Effector memory CD4-positive, alpha-beta T cell (primary cell): ENCODE measurements at places on chromosomes 16 and 17.

GRCh38 chr17:70314096-70314495 is 144.8 kb downstream of the KCNJ2 start:
- DNase-seq = no peak

- no peak for DNase-seq
These were observed 16.2 kb upstream of the PSMD7 start for GRCh38 chr16:74280448-74280847.

GRCh38 chr16:81567987-81568748 is 123.6 kb downstream of the CMIP start:
- DNase-seq = no peak

DNA sequence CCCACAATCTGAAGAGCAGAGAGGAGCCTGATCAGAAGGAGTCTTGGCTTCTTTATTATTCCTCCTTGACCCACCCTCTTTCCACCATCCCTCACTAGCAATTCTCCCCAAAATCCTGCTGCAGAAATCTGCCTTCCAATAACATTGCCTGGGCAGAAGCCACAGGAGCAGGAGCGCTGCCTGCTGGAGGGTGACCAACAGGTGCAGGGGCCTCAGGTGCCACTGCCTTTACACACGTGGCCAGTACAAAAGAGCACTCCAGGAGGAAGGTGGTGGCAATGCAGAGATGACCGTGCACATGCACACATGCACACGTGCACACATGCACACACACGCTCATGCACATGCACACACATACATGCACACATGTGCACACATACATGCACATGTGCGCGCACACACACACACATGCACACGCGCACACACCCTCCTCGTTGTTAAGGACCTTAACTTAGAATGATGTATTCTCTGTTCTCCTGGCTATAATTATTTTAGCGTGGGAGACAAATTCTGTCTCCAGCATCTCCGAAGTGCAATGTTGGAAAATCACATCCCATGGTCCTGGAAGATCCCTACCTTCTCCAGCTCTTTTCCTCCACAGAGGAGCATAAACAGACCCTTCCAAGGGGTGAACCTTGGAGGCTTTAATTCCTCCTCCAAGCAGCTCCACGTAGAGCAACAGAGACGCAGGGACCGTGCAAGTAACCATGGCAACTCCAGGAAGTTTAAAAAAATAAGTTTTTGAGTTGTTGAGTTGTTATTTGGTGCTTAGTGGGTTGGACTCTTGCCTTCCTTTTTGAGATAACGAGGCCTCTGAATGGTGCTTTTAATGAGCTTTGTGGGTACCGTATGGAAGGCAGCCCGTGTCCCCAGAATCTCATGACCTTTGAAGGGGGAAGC is 12.6 kb downstream of the RBFOX3 start:
- no peak for DNase-seq

- no peak for DNase-seq
These were observed 39.7 kb downstream of the BRCA1 start for GRCh38 chr17:43085474-43085873.

GRCh38 chr17:40168262-40168832 is 8.9 kb upstream of the RAPGEFL1 start:
- DNase-seq = no peak

DNA sequence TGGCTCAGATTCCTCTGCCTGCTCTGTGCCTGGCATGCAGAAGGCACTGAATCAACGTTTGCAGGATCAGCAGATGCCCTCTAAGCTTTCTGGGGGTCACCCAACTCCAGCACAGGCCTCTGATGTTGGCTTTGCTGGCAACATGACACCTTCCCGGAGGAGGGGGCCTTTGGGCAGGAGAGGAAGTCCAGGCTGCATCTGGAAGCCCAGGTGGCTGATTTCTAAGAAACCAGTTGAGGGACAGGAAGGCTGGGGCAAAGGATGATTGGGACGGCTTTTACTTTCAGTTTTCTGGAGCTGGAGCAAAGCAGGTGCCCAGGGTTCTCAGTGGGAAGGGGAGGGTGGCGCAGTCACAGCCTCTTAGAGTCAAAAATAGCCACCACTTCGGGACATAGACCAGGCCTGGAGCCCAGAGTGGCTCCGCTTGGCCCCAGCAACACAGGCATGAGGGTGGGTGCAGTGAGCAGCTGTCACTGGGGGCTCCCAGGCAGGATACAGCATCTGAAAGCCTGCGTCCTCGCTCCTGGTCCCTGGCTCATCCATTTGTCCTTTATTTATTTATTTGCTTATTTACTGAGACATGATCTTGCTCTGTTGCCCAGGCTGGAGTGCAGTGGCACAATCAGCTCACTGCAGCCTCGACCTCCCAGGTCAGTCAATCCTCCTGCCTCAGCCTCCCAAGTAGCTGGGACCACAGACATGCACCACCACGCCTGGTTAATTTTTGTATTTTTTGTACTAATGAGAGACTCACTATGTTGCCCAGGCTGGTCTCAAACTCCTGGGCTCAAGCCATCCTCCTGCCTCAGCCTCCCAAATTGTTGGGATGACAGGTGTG is 15.1 kb downstream of the SOCS1 start:
- DNase-seq = no peak

GRCh38 chr16:72985148-72985941 is 62.6 kb downstream of the ZFHX3 start:
- no peak for DNase-seq

DNA sequence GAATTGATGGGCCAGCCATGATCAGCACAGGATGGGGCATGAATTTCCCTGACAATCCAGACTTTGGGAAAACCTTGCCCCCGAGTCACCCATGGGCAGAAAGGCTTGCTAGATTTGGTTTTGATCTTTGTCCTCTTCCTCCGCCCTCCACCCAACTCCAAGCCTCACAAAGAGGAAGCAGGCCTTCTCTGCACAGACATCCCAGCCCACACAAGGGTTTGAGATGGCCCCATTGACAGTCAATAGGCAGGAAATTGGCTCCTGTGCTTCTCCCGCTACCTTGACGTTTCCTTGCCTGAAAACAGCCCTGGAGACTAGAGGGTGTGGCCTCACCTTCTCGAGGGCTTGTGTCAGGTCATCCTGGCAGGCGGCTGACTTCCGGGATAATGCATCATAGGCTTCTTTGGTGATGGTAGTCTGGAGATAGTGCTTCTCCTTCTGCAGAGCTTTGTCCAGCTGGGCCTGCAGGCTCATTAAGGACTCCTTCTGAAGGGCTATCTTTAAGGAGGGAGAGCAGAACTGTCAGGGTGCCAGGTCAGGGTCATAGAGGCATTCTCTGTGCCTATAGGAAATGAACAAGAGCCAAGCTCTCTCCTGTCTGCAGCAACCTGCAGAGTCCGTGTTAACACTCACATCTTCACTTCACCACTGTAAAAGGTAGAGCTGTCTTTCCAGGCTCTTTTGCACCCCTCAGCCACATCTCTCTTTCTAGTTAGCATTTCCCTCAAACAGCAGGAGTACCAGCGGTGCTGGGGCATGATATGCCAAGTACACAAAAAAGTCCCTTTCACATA is 32.2 kb downstream of the DHX38 start:
- DNase-seq = no peak

DNA sequence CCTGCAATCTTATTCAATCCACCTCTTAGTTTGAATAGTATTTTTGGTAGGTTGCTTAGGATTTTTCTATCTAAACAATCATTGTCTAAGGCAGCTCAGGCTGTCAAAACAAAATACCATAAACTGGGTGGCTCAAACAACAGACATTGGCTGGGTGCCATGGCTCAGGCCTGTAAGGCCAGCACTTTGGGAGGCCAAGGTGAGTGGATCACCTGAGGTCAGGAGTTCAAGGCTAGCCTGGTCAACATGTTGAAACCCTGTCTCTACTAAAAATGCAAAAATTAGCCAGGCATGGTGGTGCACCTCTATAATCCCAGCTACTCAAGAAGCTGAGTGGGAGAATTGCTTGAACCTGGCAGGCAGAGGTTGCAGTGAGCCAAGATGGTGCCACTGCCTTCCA is 126.7 kb downstream of the CYLD start:
- no peak for DNase-seq

DNA sequence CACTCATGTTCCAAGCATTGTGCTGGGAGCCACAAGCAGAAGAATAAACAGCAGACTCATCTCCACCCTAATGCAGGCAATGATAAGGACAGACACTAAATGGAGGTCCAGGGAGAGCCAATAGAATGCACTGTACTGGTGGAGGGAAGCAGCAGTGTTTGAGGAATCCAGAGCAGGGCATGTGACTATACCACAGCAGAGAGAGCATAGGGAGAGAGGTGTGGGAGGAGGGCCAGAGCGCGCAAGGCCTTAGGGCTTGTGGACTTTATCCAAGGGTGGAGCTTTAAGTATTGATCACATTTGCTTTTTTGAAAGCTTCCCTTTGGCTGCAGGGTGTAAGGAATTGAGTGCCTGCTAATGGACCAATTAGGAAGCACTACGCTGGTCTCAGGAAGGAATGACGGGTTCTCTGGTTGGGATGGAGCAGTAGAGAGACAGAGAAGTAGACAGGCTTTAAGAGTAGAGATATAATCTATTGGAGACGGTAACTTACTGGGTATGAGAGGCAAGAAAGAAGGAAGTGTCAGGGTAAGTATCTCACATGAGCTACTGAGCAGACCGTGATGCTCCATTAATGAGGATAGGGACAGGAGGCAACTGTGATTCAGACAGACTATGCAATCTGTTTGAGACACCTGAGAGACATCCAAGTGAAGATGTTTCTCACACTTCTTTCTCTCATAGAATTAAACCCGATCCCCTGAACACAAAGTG is 82.2 kb downstream of the MYO1D start:
- no peak for DNase-seq

DNA sequence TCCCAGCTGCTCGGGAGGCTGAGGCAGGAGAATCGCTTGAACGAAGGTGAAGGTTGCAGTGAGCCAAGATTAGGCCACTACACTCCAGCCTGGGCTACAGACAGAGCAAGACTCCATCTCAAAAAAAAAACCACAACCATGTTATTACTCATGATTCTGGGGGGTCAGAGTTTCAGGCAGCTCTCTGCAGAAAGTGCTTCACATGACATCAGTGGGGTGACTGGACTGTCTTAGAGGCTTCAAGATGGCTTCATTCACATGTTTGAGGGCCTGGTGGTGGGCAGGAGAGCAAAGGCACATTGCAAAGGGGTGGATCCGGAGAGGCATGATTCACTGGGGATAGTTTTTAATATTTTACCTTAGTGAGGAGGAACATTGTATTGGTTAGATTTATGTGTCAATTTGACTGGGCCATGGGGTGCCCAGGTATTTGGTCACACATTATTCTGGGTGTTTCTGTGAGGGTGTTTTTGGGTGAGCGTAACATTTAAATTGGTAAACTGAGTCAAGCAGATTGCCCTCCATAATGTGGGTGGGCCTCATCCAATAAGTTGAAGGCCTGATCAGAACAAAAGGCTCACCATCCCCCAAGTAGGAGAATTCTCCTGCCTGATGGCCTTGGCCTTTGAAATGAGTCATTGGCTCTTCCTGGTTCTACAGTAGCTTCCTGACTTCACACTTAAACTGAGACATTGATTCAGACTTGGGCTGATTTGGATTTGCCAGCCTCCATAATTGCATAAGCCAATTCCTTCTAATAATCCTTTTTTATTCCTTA is 109.8 kb downstream of the GOSR1 start:
- no peak for DNase-seq

GRCh38 chr16:77227745-77228144 is 28.5 kb downstream of the SYCE1L start:
- no peak for DNase-seq

DNA sequence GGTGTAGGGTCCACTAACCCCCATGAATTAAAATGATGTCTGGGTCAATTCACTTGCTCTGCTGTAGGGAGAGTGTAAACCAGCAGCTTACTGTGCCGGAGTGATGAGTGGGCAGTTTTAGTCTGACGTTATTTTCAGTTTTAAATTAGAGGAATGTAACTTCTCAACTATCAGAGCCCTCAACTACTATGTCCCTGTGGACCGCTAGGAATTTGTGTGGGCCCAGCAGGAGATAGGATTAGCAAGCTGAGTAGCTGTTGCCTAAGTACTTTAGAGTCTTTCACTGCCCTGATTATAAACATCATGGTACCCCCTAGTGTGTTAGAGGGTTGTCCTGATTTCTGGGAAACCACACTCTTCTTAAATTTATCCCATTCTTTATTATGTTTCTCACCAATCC is 11.4 kb downstream of the MARVELD3 start:
- DNase-seq = no peak

- DNase-seq = no peak
These were observed 1.5 kb downstream of the MRC2 start for GRCh38 chr17:62628831-62629555.

DNA sequence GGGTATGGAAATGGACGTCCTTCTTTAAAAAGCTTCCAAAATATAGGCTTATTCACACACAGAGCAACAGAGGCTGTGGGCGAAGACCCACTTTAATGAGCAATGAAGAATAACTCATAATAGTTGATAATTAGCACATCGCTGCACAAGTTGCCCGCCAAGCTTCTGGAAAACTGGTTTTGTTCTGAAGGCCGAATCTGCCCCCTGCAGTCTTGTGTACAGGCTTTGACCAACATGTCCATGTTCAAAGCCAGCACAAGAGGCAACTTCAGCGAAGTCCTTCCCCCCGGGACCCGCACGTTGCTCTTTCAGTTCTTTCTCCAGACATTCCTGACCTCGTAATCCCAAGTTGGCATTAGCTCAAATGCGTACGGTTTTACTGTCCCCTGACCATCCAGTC is 73.3 kb downstream of the IRX5 start:
- DNase-seq = no peak

DNA sequence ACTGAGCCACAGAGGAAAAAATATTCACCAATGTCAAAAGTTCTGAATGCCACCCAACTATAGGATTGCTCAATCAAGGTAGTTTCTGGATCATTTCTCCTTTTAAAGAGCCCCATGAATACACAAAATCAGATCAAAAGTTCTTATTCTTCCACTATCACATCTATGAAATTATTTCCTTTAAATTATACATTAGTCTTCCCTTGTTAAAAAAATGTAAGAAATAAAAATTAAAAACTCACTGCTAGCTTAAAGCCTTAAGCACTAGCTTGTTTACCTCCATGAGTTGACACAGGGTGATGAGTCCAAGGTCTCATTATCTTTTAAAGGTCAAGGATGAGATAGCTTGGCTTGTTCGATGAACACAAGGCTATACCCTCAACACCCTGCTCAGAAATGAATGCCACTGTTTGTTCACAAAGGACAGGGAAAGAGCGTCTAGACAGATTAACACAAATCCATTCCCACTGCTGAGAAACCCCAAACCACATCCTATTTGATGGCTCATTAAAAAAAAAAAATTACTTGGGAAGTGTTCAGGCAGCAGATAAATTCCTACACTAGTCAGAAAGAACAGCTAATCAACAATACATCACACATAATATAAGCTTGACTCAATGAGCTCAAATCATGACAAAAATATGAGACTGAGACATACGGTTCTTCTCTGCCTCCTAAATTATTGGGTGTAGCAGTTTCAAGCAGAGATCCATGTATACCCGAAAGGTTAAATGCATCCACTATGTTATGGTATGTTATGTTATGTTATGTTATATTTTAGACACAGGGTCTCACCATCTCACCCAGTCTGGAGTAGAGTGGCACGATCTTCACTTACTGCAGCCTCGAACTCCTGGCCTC is 118.9 kb downstream of the PARN start:
- no peak for DNase-seq

- DNase-seq = peak; percentile 76
These were observed 812 bp upstream of the PPP1R9B start for GRCh38 chr17:50151041-50151936.

GRCh38 chr16:31365131-31365865 is 10.3 kb downstream of the ITGAX start:
- no peak for DNase-seq

GRCh38 chr16:89378947-89379771 is 111.2 kb downstream of the ANKRD11 start:
- DNase-seq = no peak
